Transverse colon (tissue), 4 donors: ENCODE measurements at places on chromosomes 5 and 9. TPM values are rescaled to one million over a fixed set of nuclear protein-coding genes. Genes with fewer than 3 reads are reported as not detected.
A peak's percentile ranks its signal among the peaks of the same experiment; 100 is the strongest.

PALM2AKAP2 gene
- not detected for total RNA-seq

CDH9 gene
- not detected for total RNA-seq

CTXN3 gene
- not detected for total RNA-seq

- no peak overlapping the region for H3K4me3 ChIP-seq
- H3K27me3 ChIP-seq: no peaks in the 10 kb centered on the region
- no peak overlapping the region for H3K27ac ChIP-seq
Observed at GRCh38 chr5:92581249-92581648, 999.8 kb downstream of the NR2F1-AS1 start.

DNA sequence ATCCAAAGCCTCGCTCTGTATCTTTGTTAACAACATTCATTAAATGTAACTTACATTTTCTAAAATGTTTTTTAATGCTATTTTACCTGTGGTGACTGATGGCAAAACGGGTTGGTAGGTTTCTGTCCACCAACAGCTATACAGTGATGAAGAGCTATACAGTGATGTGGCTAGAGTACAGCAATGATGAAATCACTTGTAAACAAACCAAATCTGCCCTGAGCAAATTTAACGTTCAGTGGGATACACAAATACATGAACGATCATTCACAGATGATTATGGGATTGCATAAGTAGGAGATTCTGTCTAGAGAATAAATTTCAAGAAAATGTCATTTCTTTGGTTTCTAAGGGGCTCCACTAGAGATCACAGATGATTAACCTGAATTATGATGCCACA, 132.7 kb downstream of the MPDZ start:
- H3K27me3 ChIP-seq: no peaks in the 10 kb centered on the region
- H3K4me1 ChIP-seq: no peaks in the 10 kb centered on the region
- DNase-seq: no peak
- peaks cover 2% of the 10 kb centered on the region for H3K36me3 ChIP-seq

DNA sequence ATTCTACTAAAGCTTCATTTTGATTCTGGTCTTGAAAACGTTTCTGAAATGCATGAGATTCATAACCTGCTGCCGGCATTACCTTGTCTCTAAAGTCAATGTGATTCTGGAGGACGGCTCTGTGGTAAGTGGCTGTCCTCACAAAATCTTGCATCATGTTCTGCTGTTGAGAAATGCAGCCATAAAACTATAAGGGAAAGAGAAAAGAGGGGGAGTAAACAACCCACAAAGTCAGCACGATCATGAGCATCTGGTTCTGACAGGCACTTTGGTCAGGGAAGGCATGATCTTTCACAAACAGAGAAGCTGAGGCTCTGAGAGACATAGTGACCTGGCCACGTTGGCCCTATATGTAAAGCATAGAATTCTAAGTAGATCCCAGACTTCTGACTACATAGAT, 168.9 kb upstream of the PUM3 start:
- no peaks in the 10 kb centered on the region for H3K27me3 ChIP-seq
- no peaks in the 10 kb centered on the region for H3K36me3 ChIP-seq
- H3K27ac ChIP-seq: no peak overlapping the region
- H3K4me1 ChIP-seq: no peaks in the 10 kb centered on the region
- no peak for DNase-seq

GRCh38 chr5:54387031-54387430, 68.5 kb upstream of the HSPB3 start:
- H3K27ac ChIP-seq: no peak overlapping the region
- DNase-seq: no peak
- no peaks in the 10 kb centered on the region for H3K36me3 ChIP-seq
- H3K4me1 ChIP-seq: peaks cover 6% of the 10 kb centered on the region
- no peaks in the 10 kb centered on the region for H3K27me3 ChIP-seq

DNA sequence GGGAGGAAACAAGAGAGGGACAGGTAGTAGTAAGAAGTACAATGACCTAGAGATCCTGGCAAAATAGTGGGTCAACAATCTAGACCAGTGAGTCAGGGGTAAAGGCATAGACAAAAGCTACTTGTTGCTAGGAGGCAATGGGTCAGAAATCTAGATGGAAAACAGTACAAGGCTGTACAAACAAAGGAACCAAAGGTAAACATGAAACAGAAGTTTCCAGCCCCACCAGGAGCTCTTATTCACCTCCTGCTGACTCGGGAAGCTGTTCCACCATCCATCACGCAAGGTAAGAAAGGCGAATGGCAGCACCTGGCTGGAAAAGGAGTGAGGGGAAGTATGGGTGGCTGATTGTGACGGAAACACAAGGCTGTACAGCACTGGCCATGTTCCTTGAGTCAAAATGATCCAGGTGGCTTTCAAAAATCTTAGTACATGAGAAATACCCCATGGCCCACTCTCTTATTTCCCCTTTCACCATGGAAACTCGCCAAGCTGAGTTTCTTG, 70.5 kb upstream of the RAI14 start:
- no peaks in the 10 kb centered on the region for H3K27me3 ChIP-seq
- H3K4me3 ChIP-seq: no peak overlapping the region
- DNase-seq: no peak
- no peaks in the 10 kb centered on the region for H3K36me3 ChIP-seq

DNA sequence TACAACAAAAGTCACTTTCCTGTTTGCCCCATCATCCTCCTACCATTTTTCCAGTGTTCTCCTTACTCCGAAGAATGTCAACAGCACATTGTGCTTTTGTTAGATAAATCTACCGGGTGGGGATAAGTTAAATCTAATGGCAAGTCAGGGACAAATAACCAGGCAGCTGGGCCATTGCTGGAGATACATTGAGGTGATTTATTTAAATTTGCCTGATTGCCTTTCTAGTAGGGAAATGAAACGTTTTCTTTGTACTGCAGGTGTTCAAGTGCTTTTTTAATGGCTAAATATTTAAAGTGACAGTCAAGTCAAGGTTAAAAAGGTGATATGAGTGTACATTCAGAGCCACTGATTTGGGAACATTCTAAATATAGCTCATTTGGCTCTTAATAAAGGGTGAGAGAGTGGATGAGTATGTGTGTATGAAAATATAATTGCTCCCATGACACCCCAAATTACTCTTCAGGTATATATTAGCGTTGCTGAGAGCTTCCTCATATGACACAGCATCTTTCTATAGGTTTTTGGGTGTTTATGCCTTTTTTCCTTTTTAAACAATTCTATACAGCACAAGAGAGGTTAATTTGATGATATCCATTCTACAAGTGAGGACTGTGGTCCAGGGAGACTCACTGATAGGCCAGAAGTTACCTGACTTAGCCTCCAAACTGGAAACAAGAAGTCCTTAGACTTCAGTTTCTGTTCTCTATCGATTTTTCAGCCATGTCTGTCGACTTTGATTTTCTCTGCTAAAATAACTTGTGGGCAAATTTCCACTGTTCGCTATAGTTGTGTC, 51.9 kb downstream of the DMRT2 start:
- peaks cover 2% of the 10 kb centered on the region for H3K27me3 ChIP-seq
- no peak overlapping the region for H3K4me3 ChIP-seq
- H3K27ac ChIP-seq: no peak overlapping the region
- H3K4me1 ChIP-seq: no peaks in the 10 kb centered on the region
- H3K36me3 ChIP-seq: no peaks in the 10 kb centered on the region

DNA sequence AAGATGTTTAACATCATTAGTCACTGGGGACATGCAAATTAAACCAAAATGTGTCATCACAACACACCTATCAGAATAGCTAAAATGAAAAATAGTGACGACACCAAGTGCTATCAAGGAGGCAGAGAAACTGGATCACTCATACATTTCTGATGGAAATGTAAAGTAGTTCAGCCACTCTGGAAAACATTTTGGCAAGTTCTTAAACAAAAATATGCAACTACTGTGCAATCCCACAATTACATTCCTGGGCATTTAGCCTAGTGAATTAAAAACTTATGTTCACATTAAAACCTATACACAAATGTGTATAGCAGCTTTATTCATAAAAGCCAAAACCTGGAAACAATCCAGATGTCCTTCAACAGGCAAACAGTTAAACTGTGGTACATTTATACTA, 53.1 kb downstream of the SVEP1 start:
- H3K4me1 ChIP-seq: no peaks in the 10 kb centered on the region
- no peak for DNase-seq
- H3K36me3 ChIP-seq: no peaks in the 10 kb centered on the region
- no peak overlapping the region for H3K4me3 ChIP-seq
- H3K27me3 ChIP-seq: no peaks in the 10 kb centered on the region
- H3K27ac ChIP-seq: no peak overlapping the region

DNA sequence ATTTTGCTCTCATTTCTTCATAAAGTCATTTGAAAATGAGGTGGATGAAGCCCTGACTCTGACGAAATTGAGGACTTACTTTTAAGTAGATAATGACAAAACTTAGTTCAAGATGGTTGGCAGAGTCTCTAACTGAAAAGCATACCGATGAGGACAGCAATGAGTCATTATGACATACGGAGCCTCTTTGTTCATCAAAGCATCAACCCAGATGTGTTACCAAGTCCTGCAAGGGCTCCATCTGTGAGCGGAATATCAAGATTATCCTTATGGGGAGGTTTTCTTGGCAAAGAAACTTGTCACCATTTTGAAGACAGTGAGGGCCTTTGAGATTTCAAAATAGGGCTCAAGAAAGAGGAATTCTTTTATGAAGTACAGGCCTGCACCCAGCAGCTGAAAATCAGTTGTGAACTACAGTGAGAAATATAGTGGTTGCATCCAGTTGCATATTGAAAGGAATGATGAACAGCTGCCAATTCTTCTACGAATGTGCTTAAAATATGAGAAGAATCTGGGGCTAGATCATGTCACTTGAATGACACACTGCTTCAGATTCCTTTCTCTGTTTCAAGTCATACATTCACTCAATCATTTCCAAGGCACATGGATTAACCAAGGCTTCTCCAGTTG, 86.6 kb upstream of the SLC24A2 start:
- no peaks in the 10 kb centered on the region for H3K27me3 ChIP-seq
- H3K27ac ChIP-seq: no peak overlapping the region
- no peaks in the 10 kb centered on the region for H3K36me3 ChIP-seq
- no peak for DNase-seq
- H3K4me1 ChIP-seq: no peaks in the 10 kb centered on the region
- no peak overlapping the region for H3K4me3 ChIP-seq

DNA sequence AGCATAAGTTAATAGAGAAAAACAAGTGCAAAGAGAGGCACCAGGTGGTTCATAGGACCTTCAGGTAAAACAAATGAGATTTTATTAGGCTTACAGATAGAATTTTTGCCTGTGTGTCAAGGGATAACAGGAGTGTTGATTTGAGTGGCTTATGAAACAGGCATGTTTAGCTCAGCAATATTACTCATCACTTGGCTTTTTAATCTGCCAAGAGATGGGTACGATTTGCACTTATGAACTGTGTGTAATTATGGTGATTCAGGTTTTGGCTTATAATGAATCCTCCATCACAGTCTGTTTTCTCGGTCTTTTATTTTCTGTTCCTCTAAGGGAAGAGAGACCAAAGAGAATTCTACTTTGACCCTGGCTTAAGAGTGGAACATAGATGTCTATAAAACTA, 199.3 kb downstream of the DMRTA1 start:
- no peaks in the 10 kb centered on the region for H3K27me3 ChIP-seq
- H3K4me1 ChIP-seq: no peaks in the 10 kb centered on the region
- H3K27ac ChIP-seq: no peak overlapping the region
- H3K4me3 ChIP-seq: no peak overlapping the region

DNA sequence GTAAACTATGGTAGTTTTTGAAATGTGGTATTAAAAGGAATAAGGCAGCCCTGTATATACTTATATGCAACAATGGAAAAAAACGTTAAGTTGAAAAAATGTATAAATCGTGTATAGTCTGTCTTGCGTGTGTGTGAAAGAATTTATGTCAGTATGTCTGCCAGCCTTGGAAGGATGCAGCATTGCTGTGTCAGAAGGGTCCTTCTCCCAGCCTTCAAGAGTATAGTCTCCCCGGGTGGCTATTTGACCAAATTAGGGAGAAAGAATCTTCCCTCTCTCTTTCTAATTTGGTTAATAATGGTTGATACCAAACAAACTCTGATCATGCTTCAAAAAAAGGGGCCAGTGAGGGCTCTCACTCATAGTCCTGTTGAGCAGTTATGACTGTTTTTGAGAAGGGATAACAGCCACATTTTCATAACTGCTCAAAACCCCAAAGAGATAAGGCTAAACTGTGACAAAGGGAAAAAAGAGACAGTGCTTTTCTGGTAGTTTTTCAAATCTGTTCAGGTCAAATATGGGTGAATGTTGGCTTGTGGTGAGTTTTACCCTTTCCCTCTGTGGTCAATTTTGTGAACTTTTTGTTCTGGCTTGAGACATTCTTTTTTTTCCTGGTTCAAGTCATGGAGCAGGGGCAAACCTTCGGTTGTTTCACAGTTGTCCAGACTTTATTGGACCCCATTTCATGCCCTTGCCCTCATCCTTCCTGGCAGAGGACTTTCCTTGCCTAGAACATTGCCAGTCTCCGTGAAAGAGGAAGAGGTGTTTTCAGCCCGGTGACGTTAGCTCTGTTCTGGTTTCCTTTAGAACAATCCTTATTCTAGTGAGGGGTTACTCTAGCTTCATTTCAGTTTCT, 21.0 kb downstream of the SNX30 start:
- no peak overlapping the region for H3K4me3 ChIP-seq
- no peak overlapping the region for H3K27ac ChIP-seq

- H3K4me1 ChIP-seq: peaks cover 2% of the 10 kb centered on the region
- no peak overlapping the region for H3K4me3 ChIP-seq
- H3K27me3 ChIP-seq: peaks cover 22% of the 10 kb centered on the region
- H3K36me3 ChIP-seq: no peaks in the 10 kb centered on the region
- no peak overlapping the region for H3K27ac ChIP-seq
Observed at GRCh38 chr9:33714989-33715388, 80.4 kb upstream of the PRSS3 start.

DNA sequence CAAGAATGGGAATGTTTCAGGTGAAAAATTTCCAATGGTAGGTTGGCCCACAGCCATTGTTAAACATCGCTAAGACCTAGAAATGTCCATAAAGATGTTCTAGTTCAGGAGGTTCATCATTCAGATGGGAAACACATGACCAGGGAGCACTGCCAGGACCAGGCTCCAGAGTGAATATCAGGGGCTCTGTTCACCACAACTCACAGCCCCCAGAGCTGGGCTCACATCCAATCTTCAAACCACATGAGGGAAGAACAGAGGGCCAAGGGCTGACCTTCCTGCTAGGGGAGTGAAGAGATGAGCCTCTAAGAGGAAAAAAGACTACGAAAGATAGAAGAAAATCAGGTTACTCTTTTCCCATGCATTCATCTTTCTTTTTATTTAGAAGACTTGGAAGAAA, 205.8 kb downstream of the SEMA5A start:
- no peaks in the 10 kb centered on the region for H3K27me3 ChIP-seq
- H3K27ac ChIP-seq: no peak overlapping the region
- H3K4me1 ChIP-seq: peaks cover 3% of the 10 kb centered on the region
- no peak overlapping the region for H3K4me3 ChIP-seq

GRCh38 chr5:141848744-141849414, 29.3 kb downstream of the PCDH1 start:
- peak overlapping the region; percentile 56 for H3K4me3 ChIP-seq
- peak overlapping the region; percentile 94 for H3K27ac ChIP-seq
- no peaks in the 10 kb centered on the region for H3K36me3 ChIP-seq
- peaks cover 15% of the 10 kb centered on the region for H3K4me1 ChIP-seq

- peaks cover 97% of the 10 kb centered on the region for H3K4me1 ChIP-seq
- peak overlapping the region; percentile 17 for H3K27ac ChIP-seq
- no peaks in the 10 kb centered on the region for H3K36me3 ChIP-seq
- no peak overlapping the region for H3K4me3 ChIP-seq
- no peaks in the 10 kb centered on the region for H3K27me3 ChIP-seq
- no peak for DNase-seq
Observed at GRCh38 chr5:98783051-98783649, 9.7 kb downstream of the RGMB start.
